ENCODE measurements at places on chromosomes 7 and 10.

GRCh38 chr7:51732951-51733350, 416.3 kb upstream of the COBL start:
- no peak for DNase-seq

DNA sequence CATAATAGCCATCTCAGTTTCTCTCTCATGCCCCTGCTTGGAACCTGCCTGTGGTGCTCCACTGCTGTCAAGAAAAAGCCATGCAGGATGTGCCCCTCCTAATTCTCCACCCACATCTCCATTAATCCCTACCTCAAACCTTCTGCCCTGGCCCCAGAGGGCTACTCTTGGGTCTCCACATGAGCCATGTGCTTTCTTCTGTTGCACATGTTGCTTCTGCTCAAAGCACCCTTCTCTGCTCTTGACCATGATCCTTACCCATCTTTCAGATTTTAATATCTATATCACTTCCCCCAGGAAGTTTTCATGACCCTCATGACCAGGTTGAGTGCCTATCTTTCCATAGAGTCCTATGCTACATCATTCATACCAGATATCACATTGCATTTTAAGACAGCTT, 514.2 kb downstream of the RPS24 start:
- DNase-seq: no peak

DNA sequence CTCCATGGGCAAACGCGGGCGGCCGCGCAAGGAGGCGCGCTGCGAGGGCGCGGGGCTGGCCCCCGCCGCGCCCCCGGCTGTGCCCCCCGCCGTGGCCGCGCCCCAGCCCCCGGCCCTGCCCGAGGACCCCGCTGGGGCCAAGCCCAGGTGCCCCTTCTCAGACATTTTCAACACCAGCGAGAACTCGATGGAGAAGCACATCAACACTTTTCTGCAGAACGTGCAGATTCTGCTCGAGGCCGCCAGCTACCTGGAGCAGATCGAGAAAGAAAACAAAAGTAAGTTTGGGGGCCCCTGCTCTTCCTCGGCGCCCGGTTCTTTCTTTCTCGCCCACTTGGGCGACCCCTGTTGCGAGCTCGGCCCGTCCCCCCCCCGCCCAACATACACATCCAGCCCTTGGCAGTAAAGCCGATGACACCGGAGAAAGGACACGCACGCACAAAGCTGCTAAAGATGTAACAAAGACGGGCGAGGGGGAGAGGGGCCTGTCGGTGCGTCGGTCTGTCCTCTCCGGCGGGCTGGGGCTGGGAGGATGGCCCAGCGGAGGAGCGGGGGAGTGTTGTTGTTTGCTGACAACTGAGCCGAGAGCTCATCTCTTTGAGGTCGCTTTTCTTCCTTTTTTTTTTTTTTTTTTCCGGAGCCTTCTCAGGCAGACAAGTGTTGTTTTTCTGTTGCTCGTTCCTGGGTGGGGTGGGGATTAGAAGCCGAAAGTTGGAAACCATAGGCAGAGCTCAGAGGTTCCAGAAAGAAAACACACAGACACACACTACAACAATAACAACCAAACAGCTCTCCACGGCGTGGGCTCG, 604 bp downstream of the MXI1 start:
- peak; percentile 74 for DNase-seq

GRCh38 chr10:120098232-120098930, 205.9 kb downstream of the SEC23IP start:
- DNase-seq: peak; percentile 12

GRCh38 chr10:52483587-52483986, 169.5 kb downstream of the DKK1 start:
- DNase-seq: no peak

DNA sequence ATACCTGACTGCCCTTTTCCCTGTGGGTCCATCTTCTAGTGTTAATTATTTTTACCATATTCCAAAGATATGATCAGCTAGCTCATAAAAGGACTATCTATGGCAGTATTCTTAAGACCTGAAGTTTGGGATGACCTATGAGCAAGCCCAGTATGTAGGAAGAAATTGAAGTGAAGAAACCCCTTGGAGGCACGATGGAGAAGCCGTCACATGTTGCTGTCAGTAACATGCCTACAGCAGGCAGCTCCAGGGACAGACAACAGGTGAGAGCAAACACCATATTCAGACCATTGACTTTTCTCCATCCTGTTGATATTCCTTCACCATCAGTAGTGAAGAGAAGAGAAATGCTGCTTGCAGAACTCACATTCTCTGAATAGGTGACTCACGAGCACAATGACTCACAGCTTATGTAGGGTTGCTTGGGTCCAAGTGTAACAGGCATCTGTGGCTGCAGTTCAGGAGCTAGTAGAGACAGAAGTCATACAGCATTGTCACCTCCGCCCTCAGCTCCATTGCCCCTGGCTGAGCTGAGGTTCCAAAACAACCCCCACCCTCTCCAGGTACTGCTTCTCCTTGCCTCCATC, 8.4 kb upstream of the LYZL2 start:
- no peak for DNase-seq

DNA sequence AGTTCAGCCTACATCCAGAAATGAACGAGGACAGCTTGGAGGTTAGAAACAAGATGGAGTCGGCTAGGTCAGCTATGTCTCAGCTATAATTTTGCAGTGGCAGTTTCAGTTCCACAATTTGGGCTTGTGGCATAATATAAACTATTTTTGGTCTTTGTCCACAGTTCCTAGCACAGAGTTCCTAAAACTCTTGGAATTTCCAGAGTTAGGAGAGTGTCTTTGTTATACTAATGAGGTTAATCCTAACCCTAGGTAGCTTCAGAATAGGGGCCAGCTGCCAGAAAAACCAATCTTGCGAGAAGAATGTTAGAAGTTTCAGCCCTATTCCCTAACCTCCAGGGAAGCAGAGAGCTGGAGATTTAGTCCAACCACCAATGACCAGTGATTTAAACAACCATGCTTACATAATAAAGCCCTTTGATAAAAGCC, 131.9 kb downstream of the AKR1D1 start:
- peak; percentile 75 for DNase-seq

GRCh38 chr7:1054861-1055450, 10.6 kb downstream of the GPR146 start:
- DNase-seq: no peak

DNA sequence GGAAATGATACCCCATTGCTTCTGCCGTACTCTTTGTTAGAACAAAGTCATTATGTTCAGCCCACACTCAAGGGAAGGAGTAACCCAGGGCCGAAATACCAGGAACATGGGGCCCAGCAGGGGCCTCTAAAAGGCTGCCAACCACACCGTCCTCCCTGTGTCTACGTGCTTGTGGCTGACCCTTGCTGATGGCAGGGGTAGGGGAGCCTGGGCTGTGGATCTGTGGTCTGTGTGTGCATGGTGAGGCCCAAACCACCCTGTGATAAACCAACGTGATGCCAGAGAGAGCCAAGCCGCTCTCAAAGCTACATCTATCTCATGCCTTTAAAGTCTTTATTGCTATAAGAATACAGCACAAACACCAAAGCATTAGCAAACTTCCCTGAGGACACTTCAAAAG, 159.2 kb downstream of the CCDC3 start:
- DNase-seq: no peak

DNA sequence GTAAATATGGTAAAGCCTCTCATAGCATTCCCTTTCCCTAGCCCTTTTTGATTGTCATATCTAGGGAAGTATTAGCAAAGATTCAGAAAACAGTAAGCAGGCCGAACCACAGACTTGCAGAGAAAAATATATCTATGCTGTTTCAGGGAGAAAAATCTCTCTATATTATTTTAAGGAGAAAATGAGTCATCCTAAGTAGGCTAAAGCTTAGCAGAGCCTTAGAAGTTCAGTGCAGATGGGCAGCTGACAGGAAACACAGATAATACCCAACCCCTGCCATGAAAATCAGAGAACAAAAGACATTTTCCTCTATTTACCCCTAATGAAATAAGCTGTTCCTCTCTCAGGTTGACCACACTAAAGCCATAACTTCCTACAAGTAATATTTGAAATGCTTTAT, 16.5 kb downstream of the C1QL3 start:
- no peak for DNase-seq

GRCh38 chr10:67657775-67658174, 38.2 kb downstream of the CTNNA3 start:
- DNase-seq: peak; percentile 55

- no peak for DNase-seq
These were observed 80.8 kb downstream of the PTPRE start for GRCh38 chr10:127987467-127988380.

DNA sequence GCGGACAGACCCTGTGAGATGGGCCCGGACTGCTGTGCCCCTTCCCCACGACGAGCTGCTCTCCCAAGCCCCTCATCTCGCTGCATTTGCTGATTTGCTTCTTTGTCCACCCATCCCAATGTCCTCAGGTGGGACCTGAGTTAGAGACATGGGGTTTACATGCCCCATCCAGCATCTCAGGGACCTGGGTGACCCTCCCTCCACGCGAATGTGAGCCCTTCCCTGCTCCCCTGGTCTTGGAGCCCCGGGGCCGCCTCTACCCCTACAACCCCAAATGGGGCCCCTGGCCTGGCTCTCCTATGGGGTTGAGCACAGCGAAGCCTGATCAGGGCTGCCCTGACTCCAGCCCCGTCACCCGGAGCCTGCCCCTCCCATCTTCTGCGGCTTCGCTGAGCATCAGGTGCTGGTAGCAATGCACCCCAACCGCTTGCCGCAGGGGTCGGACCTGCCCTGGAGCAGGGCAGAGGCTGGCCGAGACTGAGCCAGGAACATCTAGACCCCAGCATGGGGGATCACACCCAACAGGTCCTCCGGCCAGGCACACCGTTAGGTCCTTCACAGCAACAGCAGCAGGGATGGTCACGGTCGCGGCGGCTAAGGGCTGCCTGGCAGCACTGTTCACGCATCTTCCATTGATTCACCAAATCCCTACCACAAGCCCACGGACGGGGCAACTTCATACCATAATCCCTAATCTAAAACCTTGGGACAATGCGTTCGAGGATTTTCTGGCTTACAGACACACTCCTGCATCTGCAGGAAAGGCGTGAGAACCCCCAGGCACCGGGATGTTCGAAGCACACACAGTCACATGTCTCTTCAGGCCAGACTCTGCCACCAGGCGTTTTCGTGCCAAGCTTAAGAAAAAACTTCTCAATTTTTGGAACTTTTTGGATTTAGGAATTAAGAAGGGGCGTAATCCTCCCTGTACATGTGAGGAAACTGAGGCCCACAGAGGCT, 15.5 kb downstream of the WDR86 start:
- DNase-seq: no peak

- peak; percentile 99 for DNase-seq
These were observed at the start of gene ZNRF2 for GRCh38 chr7:30284298-30285066. Gene ZNRF2, plus strand, starts transcription at chr7:30284597. Its CDS starts 761 bp downstream, at chr7:30285358.

GRCh38 chr7:85290269-85290668, 103.4 kb upstream of the SEMA3D start:
- no peak for DNase-seq

DNA sequence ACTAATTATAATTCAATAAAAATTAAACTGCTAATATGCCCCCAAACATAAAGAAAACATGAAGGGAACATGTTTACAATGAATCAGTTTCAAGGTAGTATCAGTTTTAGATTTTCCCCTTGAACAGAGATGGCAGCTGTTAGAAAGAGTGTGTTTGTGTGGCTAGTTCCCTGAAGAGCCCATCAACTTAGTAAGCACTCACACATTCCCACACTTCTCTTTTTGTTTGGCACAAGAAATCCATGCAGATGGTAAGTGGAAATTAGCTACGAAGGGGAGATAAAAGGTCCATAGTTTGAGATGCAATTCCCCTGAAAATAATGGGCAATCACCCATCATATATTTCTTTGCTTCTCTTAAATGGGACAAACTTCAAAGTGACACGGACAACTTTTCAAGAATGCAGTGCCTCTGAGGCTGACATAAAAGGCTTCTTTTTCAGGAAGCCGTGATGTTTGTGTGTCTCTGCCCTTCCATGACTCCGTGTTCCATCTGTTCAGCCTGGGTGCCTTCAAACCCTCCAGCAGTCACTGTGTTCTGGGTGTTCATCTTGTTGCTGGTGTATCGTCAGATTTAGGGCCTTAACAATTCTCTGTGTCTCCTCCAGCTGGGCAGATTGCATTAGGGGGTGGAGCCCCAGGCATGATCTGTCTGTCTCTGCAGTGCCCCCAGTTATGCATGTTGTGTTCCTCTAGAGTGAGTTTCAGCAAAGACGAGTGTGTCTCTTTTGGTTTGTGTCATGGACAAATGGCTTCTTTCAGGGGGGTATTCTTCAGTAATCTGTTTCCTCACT, 259.5 kb upstream of the NPY start:
- DNase-seq: no peak

- DNase-seq: no peak
These were observed 225.9 kb downstream of the ANK3 start for GRCh38 chr10:60163786-60164185.

DNA sequence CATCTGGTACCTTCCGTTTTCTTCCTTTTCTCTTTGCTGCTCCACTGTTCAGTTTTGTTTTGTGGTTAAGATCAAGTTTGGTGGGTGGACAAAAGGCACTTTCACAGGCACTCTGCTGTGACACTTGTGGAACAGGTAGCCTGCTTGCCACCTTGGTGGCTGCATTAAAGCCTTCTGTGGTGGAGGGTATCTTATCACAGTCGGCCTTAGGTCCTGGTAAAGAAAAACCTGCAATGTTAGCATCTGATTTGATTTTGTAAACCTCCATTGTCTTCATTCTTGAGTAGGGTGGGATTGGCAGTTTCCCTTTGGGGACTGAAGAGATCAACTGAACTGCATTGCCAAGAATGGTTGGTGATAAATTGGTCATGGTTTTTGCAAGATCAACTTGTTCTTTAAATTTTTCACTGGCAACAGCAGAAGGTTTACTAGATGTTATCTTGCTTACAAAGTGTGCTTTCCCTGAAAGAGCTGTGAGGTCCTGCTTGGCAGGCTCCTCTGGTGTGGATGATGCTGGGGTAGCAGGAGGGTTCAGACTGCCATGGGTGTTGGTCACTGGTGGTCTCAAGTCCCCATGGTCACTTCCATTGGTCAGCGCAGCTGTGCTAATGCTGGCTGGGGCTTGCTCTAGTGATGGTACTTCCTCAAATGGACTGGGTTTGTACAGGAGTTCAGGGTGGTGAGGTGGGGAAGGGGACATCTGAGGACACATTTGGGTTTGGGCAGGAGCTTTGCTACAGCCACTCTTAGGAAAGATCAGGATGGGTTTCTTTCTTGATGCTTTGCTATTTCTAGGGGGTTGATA, 182.2 kb downstream of the ZNF438 start:
- no peak for DNase-seq

DNA sequence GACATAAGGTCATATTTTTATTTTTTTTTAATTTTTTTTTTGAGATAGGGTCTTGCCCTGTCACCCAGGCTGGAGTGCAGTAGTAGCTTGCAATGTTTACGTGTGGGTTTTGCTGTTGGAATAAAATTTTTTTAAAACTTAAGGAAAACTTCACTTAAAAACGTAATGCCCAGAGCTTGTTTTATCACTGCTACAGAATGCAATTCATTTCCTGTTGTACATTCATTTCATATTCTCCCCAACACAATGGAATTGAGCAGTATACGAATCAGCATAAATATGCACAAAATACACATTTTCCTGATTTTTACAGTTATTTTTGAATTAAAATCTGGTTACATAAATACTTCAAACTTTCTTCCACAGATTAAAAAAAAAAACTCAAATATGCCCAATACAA, 40.3 kb downstream of the RSU1 start:
- DNase-seq: no peak
